ENCODE measurements at places on chromosomes 6 and 20.

GRCh38 chr20:59453759-59454560, 150.4 kb upstream of the PHACTR3 start:
- DNase-seq, result no peak

- DNase-seq, result no peak
Measured at GRCh38 chr20:8152183-8152582, 20.1 kb downstream of the PLCB1 start.

DNA sequence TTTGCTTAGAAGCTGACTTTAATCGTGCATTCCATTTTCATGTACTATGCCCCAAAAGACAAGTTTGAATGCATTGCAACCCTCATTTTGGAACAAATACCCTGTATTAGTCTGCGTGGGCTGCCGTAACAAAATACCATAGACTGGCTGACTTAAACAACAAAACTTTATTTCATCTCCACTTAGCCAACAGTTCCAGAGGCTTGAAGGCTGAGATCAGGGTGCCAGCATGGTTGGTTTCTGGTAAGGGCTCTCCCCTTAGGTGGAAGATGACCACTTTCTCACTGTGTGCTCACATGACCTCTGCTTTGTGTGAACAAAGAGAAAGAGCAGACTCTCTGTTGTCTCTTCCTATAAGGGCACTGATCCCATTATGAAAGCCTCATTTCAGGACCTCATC, 431.7 kb upstream of the MAP3K7 start:
- no peak for DNase-seq

GRCh38 chr6:16258709-16259075, 20.3 kb downstream of the GMPR start:
- no peak for DNase-seq

GRCh38 chr6:15887491-15888461, 224.9 kb upstream of the DTNBP1 start:
- no peak for DNase-seq

DNA sequence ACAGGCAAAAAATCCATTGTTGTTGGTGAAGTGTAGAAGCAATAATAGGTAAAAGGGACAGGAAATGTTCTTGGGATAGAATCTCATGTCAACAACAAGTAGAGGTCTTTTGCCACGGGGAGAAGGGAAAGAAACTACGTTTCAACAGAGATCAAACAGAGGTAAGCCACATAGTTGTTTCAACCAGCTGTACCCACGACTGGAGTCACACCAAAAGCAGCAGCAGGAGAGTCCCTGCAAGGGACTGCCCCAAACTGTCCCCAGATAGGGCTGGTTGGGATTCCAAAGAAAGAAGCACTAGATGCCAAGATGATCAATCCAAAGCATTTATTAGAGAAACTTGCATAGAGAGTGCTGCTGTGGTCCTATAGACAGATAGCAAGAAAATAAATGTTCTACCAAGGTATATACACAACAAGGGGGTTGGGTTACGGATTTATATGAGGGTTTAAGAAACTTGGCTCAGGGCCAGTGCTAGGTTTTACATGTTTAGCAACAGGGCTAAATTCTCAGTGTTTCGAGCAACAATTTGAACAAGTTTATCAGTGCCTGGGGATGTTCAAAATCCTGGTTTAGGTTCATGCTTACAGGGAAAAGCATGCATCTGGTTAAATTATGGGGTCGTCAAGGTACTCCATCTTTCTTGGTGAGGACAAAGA, 466.5 kb downstream of the MMUT start:
- DNase-seq, result no peak

Measured in hematopoietic multipotent progenitor cell treated with erythropoietin and hydrocortisone succinate and interleukin-3 and kit ligand, for 8 days (in vitro differentiated cells).